ENCODE measurements at places on chromosomes 13 and 19. TPM values are rescaled to one million over a fixed set of nuclear protein-coding genes. Genes with fewer than 3 reads are reported as not detected.

Gene SAMD4B
- total RNA-seq: 68.4 TPM

Gene PRKCG
- total RNA-seq: not detected

Gene THSD8
- not detected for total RNA-seq

Gene SPTBN4
- total RNA-seq: 18.4 TPM

All from smooth muscle cell of trachea (primary cell).